ENCODE measurements at places on chromosomes 16 and 17.

DNA sequence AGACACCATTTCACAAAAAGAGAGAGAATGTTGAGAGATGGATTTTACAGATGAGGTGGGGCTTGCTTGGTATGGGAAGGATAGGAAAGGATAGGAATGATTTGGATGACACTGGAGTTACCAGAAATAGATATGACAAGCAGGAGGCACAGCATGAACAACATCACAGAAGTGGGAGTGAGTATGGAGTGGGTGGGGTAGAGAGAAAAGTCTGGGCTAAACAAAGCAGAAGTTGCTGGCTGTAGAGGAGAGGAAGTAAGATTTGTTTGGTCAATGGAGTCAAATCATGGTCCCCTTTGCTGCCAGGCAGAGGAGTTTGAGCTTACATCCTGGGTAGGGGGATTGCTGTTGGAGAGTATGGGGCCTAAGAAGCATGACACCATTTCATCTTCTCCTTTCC lies 101.7 kb downstream of the VAT1L start:
- DNase-seq: no peak

- no peak for DNase-seq
Measured at GRCh38 chr16:11990702-11991390, 14.3 kb downstream of the SNX29 start.

- peak; percentile 49 for DNase-seq
Measured at GRCh38 chr16:55508941-55509931, at the start of gene LPCAT2. TSS of gene LPCAT2 (plus strand) at chr16:55509072. CDS start at chr16:55509182, 110 bp downstream.

- DNase-seq: no peak
Measured at GRCh38 chr17:73824321-73824720, 180.1 kb upstream of the SDK2 start.

GRCh38 chr17:77373299-77374169 lies 232.8 kb downstream of the SEC14L1 start:
- DNase-seq: peak; percentile 46

GRCh38 chr16:46586011-46586577 lies 35.1 kb downstream of the SHCBP1 start:
- DNase-seq: no peak

DNA sequence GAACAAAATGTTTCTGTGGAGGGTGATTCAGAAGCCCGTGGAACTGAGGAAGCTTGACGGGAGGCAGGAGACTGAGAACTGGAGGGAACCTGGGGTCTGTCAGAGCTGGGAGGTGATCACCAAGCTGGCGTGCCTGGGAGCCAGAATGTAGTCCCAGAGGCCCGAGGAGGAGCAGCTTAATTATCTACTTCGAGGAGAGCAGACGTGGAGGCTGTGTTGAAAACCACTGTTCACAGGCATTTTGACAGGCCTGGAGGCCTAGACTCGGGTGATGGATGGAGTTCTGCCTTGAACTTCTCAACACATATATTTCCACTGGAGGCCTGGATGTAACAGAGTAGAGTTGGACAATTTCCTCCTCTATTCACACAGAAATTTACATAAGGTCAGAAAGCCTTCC lies 177.7 kb upstream of the SALL1 start:
- DNase-seq: no peak
